ENCODE measurements at places on chromosomes 13 and 19. TPM values are rescaled to one million over a fixed set of nuclear protein-coding genes. Genes with fewer than 3 reads are reported as not detected.

Gene CEACAM21
- total RNA-seq: not detected

Gene TLE2
- total RNA-seq: 0.32 TPM

Gene N4BP2L1
- 1.3 TPM for total RNA-seq

GRCh38 chr13:44762911-44763310 is 186.8 kb upstream of the TSC22D1 start:
- no peak for DNase-seq

DNA sequence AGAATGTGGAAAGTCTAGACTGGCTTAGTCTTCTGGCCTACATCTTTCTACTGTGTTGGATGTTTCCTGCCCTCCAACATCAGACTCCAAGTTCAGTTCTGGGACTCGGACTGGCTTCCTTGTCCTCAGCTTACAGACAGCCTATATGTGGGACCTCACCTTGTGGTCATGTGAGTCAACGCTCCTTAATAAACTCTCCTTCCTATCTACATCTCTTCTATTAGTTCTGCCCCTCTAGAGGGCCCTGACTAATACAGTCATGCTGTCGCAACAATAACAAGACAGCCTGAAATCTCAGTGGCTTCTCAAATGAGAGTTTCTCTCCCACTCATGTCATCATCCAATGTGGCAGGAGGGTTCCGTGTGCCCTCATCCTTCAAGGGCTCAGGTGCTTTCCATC is 347.8 kb downstream of the MZT1 start:
- DNase-seq: no peak

DNA sequence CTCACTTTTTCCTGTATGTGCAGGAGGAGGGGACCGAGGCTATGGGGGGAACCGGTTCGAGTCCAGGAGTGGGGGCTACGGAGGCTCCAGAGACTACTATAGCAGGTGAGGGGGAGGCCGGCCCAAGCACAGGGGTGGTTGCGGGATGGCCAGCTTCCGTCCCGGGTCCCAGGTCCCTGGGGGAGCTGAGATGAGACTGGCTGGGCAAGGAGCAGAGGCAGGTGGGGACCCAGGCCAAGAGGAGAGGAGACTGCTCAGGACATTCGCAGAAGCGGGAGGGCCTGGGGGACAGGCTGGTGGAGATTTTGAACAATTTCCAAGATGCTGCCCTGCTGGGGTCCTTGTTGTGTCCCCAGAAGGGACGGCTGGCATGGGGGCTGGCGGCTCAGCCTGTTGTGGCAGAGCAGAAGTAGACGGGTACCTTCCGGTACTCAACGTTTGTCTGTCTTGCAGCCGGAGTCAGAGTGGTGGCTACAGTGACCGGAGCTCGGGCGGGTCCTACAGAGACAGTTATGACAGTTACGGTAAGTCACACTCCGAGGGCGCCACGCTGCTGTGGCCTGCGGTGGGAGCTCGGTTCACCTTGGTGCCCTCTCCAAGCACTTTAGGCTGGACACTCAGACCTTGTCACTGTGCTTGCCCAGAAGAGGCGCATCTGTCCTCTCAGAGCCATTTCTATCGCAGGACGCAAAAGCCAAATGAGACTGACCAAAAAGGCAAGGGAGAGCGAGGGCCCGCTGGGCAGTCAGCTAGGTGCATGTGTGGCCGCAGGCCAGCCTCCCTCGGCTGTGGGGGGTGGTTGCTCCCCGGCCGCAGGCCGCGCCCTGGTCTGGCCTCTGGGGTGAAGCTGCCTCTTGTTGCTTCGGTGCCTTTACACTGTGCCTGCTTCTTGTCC is 2.6 kb downstream of the CIRBP start:
- no peak for DNase-seq

All from fibroblast of villous mesenchyme (primary cell).